ENCODE measurements at places on chromosomes 6 and 20.

- DNase-seq = no peak
Measured at GRCh38 chr6:28758046-28758817, 165.6 kb downstream of the TRIM27 start.

- peak; percentile 50 for DNase-seq
Measured at GRCh38 chr6:158047127-158047518, 65.5 kb downstream of the SYNJ2 start.

DNA sequence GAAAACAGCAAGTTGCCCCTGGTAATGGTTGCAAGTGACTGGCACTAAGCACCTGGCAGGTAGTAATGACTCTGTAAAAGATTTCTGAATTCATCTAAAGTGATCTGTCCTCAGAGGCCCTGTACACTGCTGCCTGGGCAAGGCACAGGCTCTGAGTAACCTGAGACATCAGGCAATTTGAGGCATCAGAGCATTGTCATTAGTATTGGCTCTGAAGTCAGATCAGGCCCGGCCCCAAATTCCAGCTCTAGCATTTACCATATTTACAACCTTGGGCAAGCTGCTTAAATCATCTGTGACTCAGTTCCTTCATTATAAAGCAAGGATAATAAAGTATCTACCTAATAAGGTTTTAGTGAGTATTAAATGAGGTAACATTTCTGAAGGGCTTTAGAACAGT lies 17.3 kb upstream of the TENT5A start:
- DNase-seq = no peak

- DNase-seq = no peak
Measured at GRCh38 chr6:21504790-21505189, 88.8 kb upstream of the SOX4 start.

GRCh38 chr20:64041040-64041780 lies 5.2 kb downstream of the C20orf204 start:
- DNase-seq = no peak

All from CD4-positive, alpha-beta T cell treated with Interleukin-4 for 1 hour (primary cell).